ENCODE measurements at places on chromosomes 6 and 20.

DNA sequence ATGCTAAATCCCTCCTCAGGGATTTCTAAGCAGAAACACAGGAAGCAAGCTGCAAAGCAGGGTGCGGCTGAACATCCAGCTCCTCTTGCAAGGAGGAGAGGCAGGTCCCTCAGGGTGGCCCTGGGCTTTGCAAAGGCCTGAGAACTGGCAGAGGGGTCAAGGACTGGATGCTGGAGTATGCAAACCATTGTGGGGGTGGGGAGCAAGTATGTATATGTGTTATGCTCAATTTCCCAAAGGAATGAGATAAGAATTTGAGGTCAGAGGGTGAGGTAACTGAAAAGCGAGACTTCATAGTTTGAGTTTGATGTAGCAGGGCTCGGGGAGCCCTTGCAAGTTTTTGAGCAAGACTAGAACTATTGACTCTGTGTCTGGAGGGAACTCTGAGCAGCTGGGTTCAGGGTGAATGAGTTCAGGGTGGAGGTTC, 11.2 kb downstream of the SLC22A2 start:
- no peak overlapping the region for H3K27ac ChIP-seq
- no peak for DNase-seq
- H3K27me3 ChIP-seq: no peaks in the 10 kb centered on the region
- no peaks in the 10 kb centered on the region for H3K36me3 ChIP-seq
- no peak overlapping the region for H3K4me3 ChIP-seq

DNA sequence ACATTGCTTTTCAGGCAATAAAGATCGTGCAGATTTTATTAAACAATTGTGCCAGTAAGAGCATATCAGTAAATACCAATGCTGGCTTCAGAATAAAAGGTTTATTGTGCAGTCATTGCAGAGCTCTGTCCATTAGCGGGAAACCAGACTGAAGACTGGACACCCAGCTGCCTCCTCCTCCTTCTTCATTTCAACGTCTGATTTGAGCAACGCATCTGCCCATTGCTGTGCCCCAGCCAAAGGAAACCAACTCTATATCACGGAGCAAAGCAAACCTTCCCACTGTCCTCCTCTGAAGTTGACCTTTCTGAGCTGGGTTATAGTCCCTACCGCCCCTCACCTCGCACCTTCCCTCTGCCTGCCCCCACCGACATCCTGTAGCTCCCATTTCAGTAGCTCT, 80.8 kb downstream of the SLC22A23 start:
- H3K4me1 ChIP-seq: peaks cover 14% of the 10 kb centered on the region
- H3K27me3 ChIP-seq: peaks cover 9% of the 10 kb centered on the region
- DNase-seq: no peak
- H3K36me3 ChIP-seq: no peaks in the 10 kb centered on the region
- H3K27ac ChIP-seq: no peak overlapping the region

DNA sequence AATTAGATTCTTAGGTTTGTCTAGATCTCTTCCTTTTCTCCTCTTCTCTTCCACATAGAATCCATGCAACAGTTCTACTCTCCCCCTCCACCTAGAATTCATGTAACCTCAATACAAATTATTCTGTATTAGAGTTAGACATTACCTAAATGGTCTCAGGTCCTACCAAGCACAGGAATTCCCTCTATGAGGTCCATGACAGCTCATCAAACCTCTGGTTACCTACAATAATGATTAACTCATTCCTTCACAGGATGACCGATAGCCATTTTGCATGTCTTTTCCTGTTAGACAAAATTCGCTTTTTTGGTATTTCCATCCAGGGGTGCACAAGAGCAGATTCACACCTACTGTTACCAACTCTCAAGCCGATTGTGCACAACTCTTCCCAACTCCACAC, 27.4 kb upstream of the BMP2 start:
- H3K27me3 ChIP-seq: no peaks in the 10 kb centered on the region
- H3K4me1 ChIP-seq: no peaks in the 10 kb centered on the region
- no peak for DNase-seq
- no peaks in the 10 kb centered on the region for H3K36me3 ChIP-seq
- H3K4me3 ChIP-seq: no peak overlapping the region
- no peak overlapping the region for H3K27ac ChIP-seq

- peaks cover 14% of the 10 kb centered on the region for H3K4me1 ChIP-seq
- H3K27me3 ChIP-seq: no peaks in the 10 kb centered on the region
- H3K4me3 ChIP-seq: no peak overlapping the region
- H3K27ac ChIP-seq: no peak overlapping the region
- H3K36me3 ChIP-seq: no peaks in the 10 kb centered on the region
- DNase-seq: no peak
These were observed 5.9 kb downstream of the TEAD3 start for GRCh38 chr6:35490821-35491557.

- H3K4me1 ChIP-seq: peaks cover 19% of the 10 kb centered on the region
- H3K36me3 ChIP-seq: no peaks in the 10 kb centered on the region
These were observed 120.6 kb downstream of the LY86 start for GRCh38 chr6:6709106-6709505.

GRCh38 chr6:160048471-160048870, 73.1 kb upstream of the SLC22A1 start:
- no peak overlapping the region for H3K27ac ChIP-seq
- H3K27me3 ChIP-seq: no peaks in the 10 kb centered on the region
- peaks cover 84% of the 10 kb centered on the region for H3K36me3 ChIP-seq
- H3K4me1 ChIP-seq: peaks cover 7% of the 10 kb centered on the region

- no peak overlapping the region for H3K27ac ChIP-seq
- no peak for DNase-seq
- H3K36me3 ChIP-seq: no peaks in the 10 kb centered on the region
These were observed 303.4 kb downstream of the CENPW start for GRCh38 chr6:126643352-126643751.

GRCh38 chr6:57315111-57315510, 2.3 kb upstream of the PRIM2 start:
- H3K4me3 ChIP-seq: no peak overlapping the region
- DNase-seq: no peak
- H3K4me1 ChIP-seq: peaks cover 12% of the 10 kb centered on the region
- no peaks in the 10 kb centered on the region for H3K27me3 ChIP-seq
- H3K36me3 ChIP-seq: peaks cover 2% of the 10 kb centered on the region
- H3K27ac ChIP-seq: no peak overlapping the region

All from natural killer cell (primary cell).